Activated CD8-positive, alpha-beta memory T cell treated with anti-CD3 and anti-CD28 coated beads for 1 hour (primary cell): ENCODE measurements at places on chromosomes 11 and 22.

- no peak for DNase-seq
Measured at GRCh38 chr11:9065607-9066432, 25.6 kb downstream of the SCUBE2 start.

DNA sequence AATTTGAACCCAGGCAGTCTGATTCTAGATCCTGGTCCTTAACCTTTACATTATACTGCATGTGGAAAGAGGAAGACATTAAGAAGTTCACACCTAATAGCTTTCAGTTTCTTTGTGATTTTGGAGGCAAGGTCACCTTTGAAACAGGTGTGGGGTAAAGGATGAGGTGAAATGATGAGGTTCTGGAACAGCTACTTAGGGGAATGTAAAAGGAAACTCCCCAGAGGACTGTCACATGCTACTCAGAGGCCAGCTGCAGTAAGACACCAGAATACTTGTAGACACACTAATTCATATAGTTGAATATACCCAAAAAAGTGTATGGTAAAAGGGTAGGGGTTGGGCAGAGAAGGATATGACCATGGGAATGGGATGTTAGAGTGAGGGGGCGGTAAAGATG lies 5.4 kb downstream of the APIP start:
- no peak for DNase-seq

DNA sequence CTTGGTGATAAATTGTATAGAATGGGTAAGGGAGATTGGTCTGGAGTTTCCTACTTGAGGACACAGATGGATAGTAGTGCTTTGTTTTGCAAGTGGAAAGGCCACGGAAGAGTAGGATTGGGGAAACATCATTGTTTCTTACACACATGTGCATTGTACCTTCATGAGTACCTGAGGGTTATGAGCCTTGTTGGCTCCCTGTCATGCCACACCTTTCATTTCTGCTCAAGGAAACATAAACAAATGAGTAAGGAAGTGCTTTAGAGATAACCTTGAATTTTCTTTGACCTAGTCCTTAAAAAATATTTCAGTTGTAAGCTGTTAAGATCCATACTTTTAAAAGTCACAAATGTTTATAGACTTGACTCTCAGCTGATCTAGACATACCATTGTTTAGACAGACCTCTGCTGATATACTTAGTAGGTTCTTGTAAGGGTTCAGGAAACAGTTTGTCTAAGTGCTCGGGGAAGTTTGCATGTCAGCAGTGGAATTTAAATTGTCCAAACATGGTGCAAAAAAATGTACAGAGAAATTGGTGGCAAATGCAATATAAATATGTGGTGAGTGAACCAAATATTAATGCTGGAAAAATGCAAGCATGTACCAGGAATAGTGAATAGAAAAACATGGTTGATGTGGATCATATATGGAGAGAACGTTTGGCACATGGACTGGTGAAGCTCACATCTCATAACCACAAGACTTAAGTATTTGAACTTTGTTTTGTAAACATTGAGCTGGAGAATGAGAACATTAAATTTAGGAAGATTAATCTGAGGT lies 40.9 kb downstream of the GAS2 start:
- no peak for DNase-seq

GRCh38 chr22:46386312-46386711 lies 50.8 kb downstream of the TRMU start:
- no peak for DNase-seq

GRCh38 chr22:44697423-44698141 lies 4.4 kb upstream of the PRR5 start:
- DNase-seq, result peak; percentile 63

GRCh38 chr22:19106886-19107729 lies 15.1 kb downstream of the DGCR2 start:
- DNase-seq, result no peak

DNA sequence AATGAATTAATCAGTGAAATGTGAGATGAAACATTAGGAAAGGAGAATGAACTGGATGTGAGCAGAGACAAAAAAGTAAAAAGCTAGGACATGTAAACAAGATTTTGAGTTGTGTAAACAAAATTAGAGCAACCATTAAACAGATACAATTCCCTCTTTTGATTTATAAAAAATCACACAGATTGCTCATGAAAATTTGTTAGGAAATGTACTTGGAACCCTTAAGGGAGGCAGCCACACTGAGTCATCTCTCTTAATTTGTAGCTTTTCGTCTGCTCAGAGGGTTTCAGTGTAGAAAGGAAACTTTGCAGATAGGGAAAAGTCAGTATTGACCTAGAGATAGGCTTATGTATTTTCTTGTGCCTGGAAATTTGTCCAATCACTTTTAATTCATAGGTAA lies 49.6 kb upstream of the ME3 start:
- DNase-seq, result no peak

- DNase-seq, result no peak
Measured at GRCh38 chr11:69310934-69311766, 17.2 kb downstream of the MYEOV start.

GRCh38 chr11:95296165-95296564 lies 65.2 kb upstream of the SESN3 start:
- no peak for DNase-seq
